ENCODE measurements at places on chromosomes 3 and 15.

- DNase-seq = no peak
Measured at GRCh38 chr3:181940703-181941102, 229.0 kb downstream of the SOX2 start.

DNA sequence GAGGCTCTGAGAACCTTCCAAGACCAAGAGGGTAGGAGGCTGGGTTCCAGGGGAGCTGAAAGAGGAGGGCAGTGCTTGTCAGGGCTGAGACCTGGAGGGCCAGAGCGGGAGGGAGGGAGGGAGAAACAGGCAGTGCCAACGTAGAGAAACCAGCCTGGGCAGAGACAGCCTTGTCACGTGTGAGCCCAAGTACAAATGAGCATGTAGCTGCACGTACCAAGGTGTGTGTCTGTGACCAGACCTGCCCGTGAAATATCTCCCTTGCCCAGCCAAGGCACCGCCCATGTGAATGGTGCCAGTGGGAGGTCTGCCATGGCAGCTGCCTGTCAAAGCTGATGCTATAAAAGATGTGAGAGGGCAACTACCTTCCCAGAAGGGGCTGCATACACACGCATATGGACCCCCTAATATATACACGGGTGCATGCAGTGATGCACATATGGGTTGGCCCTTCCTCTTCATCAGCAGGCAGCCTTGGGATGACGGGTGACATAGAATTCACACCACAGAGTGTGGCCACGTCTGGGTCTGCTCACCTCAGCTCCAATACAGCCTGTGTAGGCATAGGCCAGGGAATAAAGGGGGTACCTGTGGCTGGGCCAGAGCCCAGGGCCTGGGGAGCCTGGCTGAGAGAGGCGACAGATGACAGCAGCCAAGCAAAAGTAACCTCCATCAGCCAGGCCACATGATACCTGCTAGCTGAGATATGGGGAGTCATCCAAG is 7.8 kb upstream of the CTDSPL start:
- no peak for DNase-seq

- no peak for DNase-seq
Measured at GRCh38 chr3:74532446-74532845, 82.0 kb downstream of the CNTN3 start.

DNA sequence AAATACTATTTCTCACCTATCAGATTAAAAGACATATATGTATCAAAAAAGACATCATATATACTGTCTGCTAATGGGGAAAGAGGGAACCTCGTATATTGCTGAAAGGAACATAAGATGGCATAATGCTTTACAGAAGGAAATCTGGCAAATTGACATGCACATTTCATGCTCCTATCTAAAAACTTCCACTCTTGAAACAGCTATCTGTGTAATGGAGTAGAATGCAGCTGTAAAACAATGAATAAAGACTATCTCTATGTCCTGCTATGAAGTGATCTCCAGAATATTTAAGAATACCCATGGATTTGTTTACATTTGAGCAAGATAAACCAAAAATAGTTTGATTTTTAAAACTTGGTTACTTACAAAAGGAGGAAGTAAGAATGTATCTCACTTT is 107.4 kb downstream of the TBL1XR1 start:
- DNase-seq = no peak

GRCh38 chr3:12753275-12754028 is 5.6 kb downstream of the TMEM40 start:
- DNase-seq = no peak

- no peak for DNase-seq
Measured at GRCh38 chr3:184716622-184717398, 4.9 kb upstream of the MAGEF1 start.

DNA sequence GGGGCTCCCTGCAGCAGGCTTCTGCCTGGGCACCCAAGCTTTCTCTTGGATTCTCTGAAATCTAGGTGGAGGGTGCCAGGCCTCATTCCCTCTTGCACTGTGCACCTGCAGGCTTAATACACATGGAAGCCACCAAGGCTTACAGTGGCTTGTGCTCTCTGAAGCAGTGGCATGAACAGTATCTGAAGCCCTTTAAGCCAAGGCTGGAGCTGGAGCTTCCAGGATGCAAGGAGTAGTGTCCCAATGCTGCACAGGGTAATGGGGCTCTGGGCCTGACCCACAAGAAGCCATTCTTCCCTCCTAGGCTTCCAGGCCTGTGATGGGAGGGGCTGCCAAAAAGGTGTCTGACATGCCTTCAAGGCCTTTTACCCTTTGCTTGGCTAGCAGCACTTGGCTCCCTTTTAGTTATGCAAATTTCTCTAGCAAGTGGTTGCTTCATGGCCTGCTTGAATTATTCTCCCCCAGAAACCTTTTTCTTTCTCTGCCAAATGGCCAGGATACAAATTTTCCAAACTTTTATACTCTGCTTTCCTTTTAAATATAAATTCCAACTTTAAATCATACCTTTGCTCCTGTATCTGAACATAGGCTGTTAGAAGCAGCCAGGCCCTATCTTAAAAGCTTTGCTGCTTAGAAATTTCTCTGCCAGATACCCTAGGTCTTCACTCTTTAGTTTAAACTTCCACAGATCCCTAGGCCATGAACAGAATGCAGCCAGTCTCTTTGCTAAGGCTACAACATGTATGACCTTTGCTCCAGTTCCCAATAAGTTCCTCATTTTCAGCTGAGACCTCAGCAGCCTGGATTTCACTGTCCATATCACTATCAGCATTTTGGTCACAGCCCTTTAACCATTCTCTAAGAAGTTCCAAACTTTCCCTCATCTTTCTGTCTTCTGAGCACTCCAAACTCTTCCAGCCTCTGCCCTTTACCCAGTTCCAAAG is 201.1 kb upstream of the LRRFIP2 start:
- no peak for DNase-seq

DNA sequence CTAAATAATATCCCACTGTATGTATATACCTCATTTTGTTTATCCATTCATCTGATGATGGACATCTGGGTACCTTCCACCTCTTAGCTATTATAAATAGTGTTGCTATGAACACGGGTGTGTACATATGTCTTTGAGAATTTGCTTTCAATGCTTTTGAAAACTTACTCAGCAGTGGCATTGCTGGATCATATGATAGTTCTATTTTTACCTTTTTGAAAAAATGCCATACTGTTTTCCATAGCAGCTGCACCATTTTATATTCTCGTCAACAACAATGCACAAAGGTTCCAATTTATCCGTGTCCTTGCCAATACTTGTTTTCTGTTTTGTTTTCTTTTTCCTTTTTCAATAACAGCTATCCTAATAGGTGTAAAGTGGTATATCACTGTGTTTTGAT is 77.1 kb downstream of the PEAK1 start:
- no peak for DNase-seq

- no peak for DNase-seq
Measured at GRCh38 chr3:27923349-27924068, 201.4 kb upstream of the EOMES start.

- no peak for DNase-seq
Measured at GRCh38 chr15:100372739-100373119, 31.0 kb upstream of the ADAMTS17 start.

DNA sequence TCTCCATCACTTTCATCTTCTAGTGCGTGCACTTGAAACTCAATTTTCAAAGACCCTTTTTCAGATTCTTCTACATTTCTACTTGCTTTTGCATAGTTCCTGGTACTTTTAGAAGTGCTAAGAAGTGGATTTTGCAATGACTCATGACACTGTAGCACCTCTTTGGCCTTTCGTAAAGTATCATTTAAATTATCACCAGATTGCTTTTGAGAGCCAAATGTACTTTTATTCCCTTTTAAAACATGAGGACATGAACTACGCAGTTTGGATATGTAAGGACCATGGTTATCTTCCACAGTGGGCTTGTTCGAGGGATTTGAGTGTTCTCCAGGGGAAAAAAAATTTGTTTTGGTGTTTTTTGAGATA is 40.5 kb downstream of the ZNF106 start:
- DNase-seq = no peak

DNA sequence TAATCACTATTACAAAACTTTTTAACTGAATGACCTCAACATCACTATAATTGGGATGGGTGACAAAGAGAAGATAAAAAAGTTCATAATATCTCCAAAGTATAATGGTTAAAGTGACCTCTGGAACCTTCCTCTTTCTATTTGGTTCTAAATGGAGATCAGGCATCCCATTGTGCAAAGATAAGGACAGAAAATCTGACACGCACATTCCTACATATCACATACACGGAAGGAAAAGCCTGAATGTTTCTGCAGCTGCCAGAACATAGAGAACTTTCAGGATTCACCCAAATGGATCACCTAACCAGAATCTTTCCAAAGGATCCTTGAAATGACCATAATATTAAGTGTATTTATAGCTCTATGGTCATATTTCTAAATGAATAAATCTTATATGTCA is 128.2 kb downstream of the TFDP2 start:
- no peak for DNase-seq

DNA sequence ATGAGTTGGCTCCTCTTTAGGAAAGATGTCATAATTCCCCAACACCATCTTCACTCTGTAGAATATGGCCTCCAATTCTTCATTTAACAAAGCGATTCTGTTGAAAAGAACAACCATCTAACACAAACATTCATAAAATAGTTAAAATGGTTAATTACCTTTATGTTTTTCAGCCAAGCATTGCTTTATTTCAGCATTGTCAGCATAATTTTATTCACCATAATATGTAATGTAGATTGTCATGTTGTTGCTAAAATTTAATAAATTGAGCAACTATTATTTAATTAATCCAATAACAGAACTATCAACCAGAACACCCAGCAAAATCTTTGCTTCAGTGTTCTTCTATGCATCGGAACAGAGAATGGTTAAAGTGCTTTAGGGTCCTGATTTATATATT is 46.2 kb upstream of the EPHA3 start:
- no peak for DNase-seq

DNA sequence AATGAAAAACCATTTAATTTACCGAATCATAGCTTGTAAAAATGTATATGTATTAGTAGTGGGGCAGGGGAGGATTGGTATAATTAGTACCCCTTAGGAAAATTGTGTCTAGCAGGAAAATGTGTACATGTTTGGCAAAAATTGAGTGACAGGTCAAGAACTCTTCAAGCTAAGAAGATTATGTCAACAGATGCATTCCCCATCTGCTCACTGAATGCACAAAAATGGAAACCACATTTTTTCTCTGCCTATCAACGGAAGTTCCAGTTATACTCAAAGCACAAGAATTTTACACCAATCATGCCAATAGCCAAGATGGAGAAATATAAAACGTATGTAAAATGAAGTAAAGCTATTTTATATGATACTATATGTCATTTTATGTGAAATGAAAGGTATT is 377.8 kb downstream of the KCNH8 start:
- no peak for DNase-seq

DNA sequence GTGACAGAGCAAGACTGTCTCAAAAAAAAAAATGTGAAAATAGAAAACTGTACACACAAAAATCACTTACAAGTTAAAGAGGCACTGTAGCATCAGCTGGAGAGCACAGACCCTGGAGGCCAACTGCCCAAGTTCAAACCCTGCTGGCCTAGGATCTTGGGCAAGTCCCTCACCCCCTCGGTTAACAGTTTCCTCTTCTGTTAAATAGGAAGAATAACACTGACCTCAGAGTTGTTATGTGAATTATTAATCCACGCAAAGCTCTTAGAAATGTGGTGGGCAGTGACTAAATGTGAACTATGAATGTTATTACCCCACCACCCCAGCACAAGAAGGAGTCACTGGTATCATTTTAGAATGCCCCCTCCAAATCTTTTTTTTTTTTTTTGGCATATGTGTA is 11.2 kb downstream of the CIB1 start:
- no peak for DNase-seq

DNA sequence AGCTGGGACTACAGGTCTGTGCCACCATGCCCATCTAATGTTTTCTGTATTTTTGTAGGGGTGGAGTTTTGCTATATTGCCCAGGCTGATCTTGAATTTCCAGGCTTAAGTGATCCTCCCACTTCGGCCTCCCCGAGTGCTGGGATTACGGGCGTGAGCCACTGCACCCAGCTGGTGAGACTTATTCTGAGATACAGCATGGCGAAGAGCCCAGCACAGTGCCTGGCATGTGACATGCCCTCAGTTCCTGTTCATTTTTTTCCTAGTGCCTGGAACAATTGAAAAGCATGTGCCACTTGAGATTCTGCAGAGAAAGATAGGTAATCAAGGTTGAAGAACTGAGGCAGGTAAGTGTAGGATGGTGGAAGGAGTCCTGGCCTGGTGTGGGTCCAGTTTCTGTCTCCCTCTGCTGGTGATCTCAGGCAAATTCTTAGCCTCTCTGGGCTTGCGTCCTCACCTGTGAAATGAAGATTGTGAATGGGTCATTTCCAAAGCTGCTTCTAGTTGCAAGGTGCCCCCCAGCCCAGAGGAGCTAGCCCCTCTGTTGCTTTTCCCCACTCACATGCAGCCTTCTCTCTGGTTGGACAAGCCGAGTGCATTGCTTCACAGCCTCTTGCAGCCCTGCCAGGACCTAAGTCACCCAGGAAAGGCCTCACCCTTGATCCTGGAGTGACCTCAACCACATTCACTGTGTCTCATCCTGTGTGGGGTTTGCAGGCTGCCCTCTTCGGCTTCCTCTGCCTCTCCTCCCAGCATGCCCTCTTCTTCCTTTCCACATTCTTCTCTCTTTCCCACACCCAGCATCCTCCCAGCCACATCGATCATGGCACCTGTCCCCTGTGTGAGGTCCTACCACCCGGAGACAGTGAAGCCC is 4.3 kb upstream of the RHCG start:
- DNase-seq = no peak

GRCh38 chr15:41782371-41783282 is 8.3 kb downstream of the MAPKBP1 start:
- no peak for DNase-seq

GRCh38 chr3:3632449-3632848 is 166.8 kb upstream of the LRRN1 start:
- DNase-seq = no peak

DNA sequence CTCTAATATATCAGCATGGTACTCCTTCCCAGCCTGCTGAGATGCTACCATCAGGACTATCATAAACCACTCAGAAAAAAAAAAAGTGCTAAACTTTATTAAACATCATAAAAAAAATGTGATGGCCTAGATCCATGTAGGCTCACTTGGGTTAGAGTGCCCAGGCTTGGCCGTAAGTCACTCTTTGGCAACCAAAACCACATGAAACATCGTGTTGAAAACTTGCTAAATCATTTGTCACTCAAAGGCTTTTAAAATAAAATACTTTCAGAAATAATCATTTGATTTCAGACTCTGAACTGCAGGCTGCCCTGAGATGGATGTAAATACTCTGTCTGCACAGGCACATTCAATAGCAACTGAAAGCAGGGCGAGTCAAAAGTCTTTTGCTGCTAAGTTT is 78.4 kb upstream of the WNT5A start:
- no peak for DNase-seq

DNA sequence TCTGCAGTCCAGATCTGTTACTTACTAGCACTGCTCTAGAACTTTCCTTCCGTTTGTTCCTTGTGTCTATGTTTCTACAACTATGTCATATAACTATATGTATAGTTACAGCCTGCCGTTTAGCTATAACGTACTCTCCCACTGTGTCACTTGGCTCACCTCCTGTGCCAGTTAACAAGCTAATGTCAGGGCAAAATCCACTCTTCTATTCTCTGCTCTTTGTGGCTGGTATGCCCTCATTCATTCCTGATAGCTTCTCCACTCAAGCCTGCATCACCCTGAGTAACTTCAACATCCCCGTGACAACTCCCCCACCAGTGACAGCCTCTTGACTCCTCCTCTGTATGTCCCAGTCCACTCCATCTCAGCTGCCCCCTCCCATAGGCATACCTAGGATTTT is 229.2 kb downstream of the TJP1 start:
- DNase-seq = no peak
